ENCODE measurements at places on chromosomes 7 and 10.

DNA sequence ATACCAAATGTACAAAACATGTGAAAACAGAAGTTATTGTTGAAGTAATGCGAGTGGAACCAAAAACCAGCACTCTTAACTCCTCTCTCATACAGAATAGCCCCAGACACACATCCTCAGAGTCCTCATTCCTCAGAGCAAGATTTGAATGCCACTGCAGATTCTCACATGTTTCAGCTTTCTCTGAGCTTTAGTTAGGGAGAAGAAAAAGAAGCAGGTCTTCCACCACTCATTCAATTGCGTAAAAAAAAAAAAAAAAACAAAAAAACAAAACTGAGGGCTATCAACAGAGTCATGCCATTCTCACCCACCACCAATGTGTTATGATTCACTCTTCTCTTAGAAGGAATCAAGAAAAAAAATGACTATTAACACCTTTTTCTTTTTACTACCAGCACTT, 287.7 kb downstream of the IPMK start:
- no peak for DNase-seq

DNA sequence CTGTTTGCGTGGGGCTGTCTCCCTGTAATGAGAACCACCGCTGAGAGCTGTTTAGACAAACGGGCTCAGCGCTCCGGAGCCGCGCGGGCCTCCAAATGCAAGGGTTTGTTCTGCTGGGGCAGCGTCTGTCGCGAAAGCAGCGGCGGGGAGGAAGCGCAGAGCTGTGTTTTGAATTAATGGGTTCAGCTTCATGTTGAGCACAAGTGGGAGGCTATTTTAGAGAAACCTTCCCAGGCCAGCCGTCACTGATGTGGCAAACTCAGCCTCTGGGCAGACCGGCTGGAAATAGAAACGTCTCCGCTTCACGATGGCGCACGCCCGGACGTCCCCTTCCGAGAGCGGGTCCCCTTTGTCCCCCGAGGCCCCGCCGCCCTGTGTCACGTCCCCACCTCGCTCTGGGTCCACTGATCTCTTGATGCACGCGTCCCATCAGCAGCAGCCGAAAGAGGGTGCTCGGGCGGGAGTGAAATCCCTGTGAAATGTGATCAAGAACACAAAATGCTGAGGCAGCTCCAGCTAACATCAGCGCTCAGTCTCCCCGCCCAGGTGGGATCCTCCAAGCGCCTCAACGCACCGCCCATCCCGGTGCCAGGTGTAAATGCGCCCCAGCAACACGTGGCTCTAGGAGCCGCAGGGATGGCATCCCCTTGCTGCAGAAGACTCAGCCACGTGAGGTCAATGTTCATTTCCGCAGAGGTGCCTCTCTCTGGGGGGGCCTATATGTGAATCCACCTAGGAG, 44.9 kb downstream of the BAMBI start:
- DNase-seq: no peak

- no peak for DNase-seq
Observed at GRCh38 chr7:50706469-50706937, 76.2 kb downstream of the GRB10 start.

GRCh38 chr7:37449621-37450020, 957 bp upstream of the ELMO1 start:
- no peak for DNase-seq

DNA sequence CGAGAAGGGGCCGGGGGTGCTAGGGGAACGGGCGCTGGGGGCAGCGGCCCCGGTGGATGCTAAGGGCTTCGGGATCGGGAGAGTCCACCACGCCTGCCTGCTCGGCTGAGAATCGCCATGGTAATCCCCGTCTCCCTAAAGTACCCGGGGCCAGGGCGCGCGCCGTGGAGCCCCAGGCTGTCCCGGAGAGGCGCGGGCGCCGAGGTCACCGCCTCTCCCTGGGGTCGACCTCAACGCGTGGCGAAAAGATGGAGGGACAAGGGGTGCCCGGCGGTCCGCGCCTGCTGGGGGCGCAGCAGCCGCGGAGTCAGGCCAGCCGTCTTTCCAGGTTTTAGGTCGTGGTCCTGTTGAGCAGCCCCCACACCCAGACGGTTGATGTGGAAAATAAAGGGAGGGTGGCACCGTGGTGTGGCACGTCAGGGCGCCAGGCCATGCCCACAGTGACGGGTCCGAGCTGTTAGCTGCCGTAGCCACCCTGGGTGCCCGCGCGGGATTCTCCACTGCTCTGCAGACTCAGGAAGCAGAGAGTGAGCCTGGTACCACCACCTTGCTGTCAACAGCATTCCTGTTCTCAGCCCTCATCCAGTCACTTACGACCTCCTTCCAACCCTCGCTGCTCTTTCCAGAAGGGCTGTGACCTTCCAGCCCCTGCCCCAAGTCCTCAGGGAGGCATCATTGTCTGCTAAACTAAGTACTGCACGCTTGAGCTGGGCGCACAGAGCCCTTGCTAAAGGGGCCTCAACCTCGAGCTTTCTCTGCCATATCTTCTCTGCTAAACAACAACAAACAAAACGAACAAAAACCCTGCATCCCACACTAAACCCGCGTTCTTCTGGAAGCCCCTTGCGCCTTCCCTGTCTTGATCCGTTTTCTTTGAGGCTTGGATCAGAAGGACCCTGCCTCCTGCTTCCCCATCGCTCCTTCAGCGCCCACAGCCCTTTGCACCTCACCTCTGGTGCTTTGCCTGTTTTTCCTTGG, 666 bp downstream of the SMKR1 start:
- no peak for DNase-seq

GRCh38 chr10:9243941-9244411, 1189.5 kb downstream of the GATA3 start:
- no peak for DNase-seq

DNA sequence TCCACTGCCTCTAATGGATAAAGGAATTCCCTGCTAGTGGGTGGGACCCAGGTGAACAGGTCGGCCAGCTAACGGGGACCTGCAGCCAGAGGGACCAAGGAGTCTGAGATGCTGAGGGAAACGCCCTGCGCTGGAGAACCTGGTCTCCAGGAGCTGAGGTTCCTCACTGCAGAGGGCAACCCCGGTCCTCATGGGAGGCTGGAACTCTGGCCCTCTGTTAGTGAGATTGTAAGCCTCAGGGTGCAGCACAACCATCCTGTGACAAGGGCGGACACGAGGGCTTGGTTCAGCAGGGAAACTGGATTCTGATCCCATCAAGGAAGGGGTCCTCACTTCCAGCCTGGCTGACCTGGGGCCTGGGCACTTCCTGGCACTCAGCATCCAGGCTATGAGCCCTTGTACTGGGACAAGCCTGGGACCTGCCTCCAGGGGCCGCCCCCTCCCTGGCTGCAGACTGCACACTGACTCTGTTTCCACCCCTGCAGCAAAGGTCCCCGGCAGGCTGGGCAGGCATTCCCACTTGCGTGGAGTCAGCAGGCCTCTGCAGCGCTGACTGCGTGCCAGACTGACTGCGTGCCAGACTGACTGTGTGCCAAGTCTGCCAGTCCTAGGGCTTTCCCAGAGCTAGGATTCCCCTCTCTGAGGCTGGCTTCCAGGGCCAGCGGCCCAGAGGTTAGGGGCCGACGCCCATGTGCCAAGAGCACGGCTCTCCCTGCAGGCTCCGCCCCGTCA, 143.2 kb downstream of the MAPK8 start:
- DNase-seq: no peak

All from GM04504 (cell line).